ENCODE measurements at places on chromosomes 2 and 18.

GRCh38 chr18:43161528-43161927 lies 46.0 kb upstream of the RIT2 start:
- DNase-seq, result no peak

DNA sequence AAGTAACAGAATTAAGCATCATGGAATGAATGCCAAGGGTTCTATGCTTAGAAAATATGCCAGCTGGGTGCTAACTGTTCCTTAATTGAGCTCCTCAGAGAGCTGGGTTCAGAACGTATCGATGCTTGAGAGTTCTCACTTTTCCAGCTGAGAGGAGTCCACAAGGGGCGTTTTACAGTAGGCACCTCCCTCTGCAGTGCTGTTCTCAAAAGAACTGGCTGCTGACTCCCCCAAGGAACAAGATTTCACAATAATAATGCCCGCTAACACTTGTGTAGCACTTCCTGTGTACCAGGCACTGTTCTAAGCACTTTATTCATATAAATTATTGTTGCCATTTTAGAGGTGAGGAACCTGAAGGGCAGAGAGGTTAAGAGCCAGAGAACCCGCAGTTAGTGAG lies 18.1 kb upstream of the TMEM237 start:
- no peak for DNase-seq

- DNase-seq, result no peak
Observed at GRCh38 chr2:27715318-27716210, 51.9 kb downstream of the SLC4A1AP start.

- DNase-seq, result no peak
Observed at GRCh38 chr18:32930695-32931301, 158.0 kb upstream of the KLHL14 start.

DNA sequence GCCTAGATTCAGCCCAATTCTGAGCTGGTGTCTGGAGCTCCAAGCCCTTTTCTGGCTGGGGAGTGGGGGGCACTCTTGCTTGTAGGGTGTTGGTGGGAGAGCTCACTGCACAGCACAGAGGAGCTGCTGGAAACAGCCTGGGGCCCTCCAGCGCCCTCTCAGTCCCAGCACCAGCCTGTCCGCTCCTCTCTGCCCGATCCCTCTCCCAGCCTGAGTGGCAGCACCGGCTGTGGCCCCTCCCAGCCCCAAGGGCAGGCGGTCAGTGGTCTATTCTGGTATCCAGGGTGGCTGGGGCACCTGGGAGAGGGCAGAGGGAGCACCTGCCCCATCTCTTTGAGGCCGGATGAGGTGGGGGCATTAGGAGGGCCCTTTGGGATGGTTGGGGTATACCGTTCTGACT lies 13.2 kb upstream of the DES start:
- DNase-seq, result no peak

- DNase-seq, result no peak
Observed at GRCh38 chr2:29561181-29561580, 360.2 kb downstream of the ALK start.

DNA sequence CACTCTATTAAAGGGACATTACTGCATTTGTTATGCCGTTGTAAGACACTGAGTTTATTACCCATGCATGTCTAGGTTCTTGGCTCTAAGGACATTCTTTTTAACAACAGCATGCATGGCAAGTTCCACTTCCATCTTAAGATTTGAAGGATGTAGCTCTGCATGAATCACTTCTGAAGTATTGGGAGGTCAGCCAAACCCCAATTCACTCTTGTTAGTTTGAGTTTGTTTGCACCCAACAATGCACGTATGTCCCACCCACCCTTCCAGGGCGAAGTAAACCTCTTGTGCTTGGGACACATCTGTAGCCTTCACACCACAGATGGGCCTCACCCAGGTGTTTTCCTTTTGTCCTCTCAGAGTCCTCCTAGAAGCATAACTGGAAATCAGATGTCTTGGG lies 5.6 kb upstream of the LAMA3 start:
- DNase-seq, result no peak

DNA sequence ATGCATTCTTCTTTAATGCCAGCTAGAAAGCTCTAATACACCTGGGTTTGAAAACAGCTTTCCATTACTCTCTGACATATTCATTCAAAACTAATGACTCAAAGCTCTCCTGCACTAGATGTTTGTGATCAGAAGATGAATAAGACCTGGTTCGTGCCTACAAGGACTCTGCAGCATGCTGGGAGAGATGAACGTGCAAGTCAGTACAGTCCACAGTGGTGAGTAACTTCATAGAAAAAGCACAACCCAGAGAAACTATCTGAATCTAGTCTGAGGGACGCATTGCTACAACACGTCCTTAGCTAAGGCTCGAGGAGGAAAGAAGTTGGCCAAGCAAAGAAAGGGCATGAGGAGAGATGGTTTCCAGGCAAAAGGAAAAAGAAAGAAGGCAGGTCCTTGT lies 234.3 kb downstream of the OSR1 start:
- DNase-seq, result peak; percentile 66

DNA sequence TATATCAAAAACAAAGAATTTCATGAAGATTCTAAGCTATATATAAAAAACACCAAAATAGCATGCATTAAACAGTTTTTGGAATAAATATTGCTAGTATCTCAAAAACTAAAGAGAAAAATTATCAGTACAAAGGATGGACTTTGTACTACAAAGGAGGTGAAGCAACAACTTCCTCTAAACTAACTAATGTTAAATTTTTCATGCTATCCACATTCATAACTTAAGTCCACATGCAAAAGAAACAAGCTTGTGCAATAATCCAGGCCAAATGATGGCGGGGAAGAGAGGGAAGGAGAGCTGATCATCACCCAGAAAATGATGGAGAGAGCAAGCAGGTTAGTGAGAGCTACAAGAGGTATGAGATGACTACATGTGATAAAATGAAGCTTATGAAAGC lies 70.1 kb downstream of the KIDINS220 start:
- DNase-seq, result no peak

DNA sequence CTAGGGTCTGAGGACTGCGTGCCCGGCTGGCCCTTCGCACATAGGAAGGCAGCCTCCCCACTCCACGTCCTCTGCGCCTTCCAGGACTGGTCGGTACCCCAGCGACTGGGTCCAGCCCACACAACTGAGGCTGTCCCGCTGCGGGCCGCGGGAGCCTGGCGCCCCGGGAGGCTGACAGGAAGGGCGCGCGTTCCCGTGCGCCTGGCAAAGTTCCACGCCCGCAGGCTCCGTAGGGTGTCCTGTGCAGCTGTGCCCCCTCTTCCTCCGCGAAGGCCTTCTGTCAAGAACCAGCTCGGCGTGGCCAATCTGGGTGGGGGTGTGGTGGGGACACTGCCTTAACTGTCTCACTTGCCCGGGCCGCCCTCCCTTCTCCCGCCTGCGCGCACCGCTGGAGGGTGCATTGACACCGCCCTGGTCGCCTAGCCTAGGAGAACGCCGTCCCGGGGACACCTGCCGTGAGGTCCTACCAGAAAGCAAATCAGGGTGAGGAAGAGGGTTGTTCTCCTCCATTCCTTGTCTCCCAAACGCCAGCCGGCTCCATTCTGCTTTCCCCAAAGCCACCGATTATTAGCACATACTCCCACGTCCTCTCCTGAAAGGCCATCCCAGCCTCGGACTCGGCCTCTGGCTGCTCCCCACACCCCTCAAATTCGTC lies 618 bp upstream of the LYPD1 start:
- no peak for DNase-seq

- no peak for DNase-seq
Observed at GRCh38 chr2:172013396-172013795, 13.6 kb downstream of the METAP1D start.

DNA sequence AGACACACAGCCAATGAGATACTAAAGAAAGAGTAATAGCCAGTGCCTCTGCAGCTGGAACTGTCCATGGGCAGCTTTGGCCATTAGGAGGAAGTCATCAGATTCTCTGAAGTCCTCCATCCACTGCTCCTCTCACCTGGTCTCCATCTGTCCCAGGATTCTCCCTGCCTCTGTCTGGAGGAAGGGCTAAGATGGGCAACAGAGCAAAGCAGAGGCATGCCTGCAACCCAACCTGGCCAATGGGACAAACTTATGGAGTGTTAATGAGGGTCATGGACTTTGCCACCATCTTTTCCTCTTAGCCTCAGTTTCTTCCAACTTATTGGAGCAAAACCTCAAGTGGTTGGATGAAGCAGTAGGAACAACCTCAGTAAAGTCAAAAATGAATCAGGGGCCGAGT lies 91.5 kb upstream of the SIX3 start:
- no peak for DNase-seq

GRCh38 chr2:11314487-11314886 lies 29.9 kb downstream of the ROCK2 start:
- no peak for DNase-seq

DNA sequence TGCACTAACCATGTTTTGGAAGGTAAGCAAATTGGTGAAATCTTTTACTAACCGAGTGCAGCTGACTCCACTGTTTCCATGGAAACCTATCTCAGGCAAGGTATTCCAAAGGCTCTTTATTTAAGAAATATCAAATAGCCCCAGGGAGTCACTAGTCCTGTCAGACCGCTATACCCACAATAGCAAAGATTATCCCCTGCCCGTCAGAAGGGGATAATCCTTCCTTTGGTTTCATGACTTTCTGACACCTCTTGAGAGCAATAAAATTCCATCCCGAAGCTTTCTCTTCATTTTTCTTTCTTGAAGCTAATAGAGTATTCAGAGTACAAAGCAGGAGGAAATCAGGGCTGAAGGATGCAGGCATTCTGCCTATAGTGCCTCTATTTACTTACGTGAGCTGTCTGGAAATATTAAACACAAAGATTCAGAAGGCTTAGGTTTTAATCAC lies 34.7 kb upstream of the MAP2 start:
- DNase-seq, result no peak

GRCh38 chr18:48293954-48294898 lies 115.0 kb downstream of the ZBTB7C start:
- no peak for DNase-seq

- peak; percentile 89 for DNase-seq
Observed at GRCh38 chr18:48623468-48624235, 84.8 kb downstream of the CTIF start.

- DNase-seq, result no peak
Observed at GRCh38 chr2:53096351-53096750, 671.3 kb upstream of the CHAC2 start.

DNA sequence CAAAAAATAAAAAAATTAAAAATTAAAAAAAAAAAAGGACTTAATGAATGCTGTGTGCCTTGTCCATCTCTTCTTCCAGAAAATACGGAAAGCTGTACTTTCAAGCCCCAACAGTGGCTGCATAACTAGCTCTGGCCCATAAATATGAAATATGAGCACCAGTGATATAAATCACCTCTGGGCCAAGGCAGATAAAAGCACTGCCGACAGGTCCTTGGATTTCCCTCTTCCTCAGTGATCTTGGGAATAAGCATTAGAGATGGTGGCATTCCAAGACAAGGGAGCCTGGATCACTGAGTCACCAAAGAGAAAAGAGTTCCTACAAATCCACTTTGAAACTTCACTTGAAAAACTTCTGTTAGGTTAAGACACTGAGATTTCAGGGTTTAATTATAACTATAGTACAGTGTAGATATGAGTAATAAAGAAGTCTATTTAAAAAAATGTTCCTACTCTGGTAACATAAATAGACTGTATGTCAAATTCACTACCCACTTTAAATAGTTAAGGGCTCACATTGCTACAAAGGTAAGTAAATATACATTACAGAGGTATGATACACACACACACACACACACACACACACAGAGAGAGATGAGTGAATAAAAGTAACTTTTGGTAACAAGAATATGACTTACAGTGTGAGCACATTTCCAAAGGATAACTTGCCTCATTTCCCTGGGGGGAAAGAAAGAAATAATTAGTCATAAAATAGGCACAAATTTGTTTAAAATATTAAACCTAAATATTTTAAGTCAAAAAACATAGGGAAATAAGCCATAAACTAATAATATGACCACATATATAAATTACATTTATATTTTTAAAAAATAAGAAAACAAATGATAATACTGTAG lies 35.6 kb downstream of the PPP3R1 start:
- no peak for DNase-seq

DNA sequence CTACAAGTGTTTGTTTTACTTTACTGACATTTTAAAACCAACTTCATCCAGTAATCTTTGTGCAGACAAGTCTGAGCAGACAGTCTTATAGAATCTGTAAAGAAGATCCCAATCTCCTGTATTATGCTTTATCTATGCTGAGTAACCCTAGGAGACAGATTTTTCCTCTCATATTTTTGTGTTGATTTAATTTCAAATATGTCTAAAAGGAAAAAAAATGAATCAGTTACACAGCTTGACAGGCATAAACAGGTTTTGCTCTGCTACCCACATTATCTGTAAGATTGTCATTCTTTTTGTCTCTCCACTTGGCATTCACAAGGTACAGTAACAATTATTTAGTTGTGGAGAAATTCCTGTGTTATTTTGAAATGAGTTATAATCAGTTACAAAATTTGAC lies 415.0 kb downstream of the NYAP2 start:
- no peak for DNase-seq

- no peak for DNase-seq
Observed at GRCh38 chr2:28025123-28025522, 134.6 kb downstream of the BABAM2 start.

GRCh38 chr2:239398521-239398921 lies 2.3 kb downstream of the HDAC4 start:
- DNase-seq, result no peak

- no peak for DNase-seq
Observed at GRCh38 chr2:220949466-220949865, 622.6 kb downstream of the EPHA4 start.

- no peak for DNase-seq
Observed at GRCh38 chr2:140975237-140975636, 1155.6 kb downstream of the LRP1B start.

- no peak for DNase-seq
Observed at GRCh38 chr2:17413036-17413435, 105.2 kb downstream of the RAD51AP2 start.

DNA sequence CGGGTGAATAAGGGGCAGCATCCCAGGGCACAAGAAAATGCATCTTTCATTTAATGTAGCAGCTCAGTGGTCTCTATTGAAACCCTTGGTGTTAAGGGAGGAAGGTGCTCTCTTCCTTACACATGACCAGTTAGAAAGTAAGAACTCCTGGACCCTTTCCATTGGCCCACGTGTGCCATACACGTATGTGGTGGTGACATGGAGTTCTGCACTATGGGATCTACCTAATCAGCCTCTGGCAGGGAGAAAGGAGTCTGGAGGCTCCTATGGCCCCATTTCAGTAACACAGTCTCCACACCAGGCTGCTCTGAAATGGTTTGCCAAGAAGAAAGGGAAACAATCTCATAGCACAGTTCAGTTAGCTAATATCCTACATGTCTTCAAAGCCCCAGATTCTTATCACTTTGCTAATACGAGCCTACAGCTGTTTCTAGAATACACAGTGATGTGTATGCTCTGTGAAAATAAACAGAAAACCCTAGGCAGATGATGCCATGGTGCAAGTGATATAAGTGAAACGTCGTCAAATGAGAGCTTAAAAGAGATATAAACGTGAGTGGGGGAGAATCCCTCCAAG lies 7.0 kb downstream of the EFEMP1 start:
- DNase-seq, result no peak

GRCh38 chr2:131125195-131125757 lies 20.1 kb downstream of the PLEKHB2 start:
- DNase-seq, result no peak

- DNase-seq, result no peak
Observed at GRCh38 chr2:35790292-35790691, 565.3 kb upstream of the CRIM1 start.

Data from BJ (cell line).